ENCODE measurements at places on chromosomes 1 and 21. TPM values are rescaled to one million over a fixed set of nuclear protein-coding genes. Genes with fewer than 3 reads are reported as not detected.

Gene UROD
- total RNA-seq: 92.8 TPM

GRCh38 chr1:83998205-83998497 is 781 bp downstream of the TTLL7 start:
- no peak for DNase-seq

DNA sequence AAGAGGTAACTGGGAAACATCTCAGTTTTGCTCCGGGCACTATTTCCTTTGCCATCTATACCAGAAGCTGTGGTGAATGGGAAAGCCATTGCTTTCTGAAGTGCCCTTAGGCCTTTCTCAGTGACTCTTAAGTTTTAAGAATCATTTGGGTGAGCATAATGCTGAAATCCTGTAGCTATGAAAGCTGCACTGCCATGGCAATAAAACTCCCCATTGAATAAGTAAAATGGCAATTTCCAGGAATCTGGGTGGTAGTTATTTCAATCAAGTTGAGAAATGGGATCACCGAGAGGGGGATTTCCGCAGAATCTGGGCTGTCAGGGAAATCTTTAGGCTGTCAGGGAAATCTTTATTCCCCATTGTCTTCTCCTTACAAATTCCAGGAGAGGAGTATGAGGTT is 26.8 kb upstream of the MACF1 start:
- DNase-seq: no peak

DNA sequence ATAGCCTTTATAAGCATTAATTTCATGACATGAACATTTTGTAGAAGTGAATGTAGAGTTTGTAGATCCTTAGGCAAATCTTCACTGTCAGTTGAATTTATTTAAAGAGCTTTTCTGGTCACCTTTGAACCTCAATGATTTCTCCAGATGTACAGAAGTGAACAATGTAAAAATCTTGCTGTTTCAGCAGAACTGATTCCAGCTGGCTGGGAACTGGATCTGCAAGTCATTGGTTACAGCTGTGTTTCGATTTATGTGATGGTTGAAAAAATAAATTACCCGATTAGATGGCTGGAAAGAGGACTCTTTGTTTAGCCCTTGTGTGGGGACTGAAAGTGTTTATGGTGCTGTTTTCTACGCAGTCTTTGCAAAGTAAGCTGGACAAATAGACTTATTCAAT is 849.8 kb downstream of the USP25 start:
- DNase-seq: no peak

GRCh38 chr1:62082456-62083363 is 111.9 kb upstream of the L1TD1 start:
- DNase-seq: peak; percentile 5

GRCh38 chr1:155816351-155816750 is 40.7 kb downstream of the GON4L start:
- DNase-seq: no peak

DNA sequence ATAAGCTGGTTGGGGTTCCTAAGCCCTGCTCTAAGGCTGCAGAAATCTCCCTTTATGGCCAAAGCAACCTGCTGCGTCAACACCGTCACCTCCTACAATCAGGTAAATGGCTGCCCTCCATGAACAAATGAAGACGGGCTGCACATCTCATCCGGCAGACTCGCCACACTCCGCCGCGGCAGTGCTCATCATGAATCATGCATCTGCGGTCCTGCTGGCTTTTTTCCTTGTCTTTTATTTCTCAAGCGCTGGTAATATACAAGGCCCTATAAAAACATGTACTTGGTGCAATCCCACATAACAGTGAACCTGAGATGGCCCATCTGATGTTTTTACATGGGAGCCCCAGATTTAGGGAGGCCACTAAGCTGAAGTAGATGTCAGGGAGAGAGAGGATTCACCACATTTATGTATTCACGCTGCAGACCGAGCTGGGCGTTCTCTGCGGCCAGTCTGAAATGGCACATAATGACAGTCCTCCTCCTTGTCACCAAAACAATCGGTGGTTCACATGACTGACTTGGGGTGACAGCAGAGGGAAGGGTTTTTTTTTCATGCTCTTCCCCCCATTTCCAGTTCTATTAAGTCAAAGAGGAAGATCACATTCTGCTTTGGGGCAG is 91.6 kb downstream of the KAZN start:
- DNase-seq: no peak

All from kidney epithelial cell (primary cell).